ENCODE measurements at places on chromosomes 3 and 15. TPM values are rescaled to one million over a fixed set of nuclear protein-coding genes. Genes with fewer than 3 reads are reported as not detected.

- H3K27ac ChIP-seq: no peak overlapping the region
- no peak overlapping the region for H3K4me3 ChIP-seq
- peaks cover 10% of the 10 kb centered on the region for H3K36me3 ChIP-seq
- no peaks in the 10 kb centered on the region for H3K4me1 ChIP-seq
- DNase-seq: no peak
These were observed 195.8 kb downstream of the TBC1D5 start for GRCh38 chr3:17546500-17547255.

DNA sequence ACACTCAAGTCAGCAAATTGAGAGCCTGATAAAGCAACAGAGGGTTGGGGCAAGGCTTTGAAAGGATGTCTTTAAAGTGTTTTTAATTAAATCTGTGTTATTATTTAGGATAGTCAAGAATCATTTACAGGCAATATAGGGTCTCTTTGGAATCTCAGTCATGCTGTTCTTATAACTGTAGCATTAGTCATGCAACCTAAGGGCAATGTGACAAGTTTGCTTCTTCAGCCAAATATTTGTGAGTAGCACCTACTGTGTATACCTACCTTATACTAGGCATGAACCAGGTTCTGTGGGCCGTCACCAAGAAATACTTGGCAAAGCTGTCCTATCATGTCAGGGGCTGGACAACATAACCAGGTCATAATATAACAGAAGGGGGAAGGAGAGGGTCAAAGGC lies 184.6 kb upstream of the TRIM42 start:
- H3K36me3 ChIP-seq: no peaks in the 10 kb centered on the region
- no peak overlapping the region for H3K4me3 ChIP-seq
- no peak for DNase-seq
- no peak overlapping the region for H3K27ac ChIP-seq

GRCh38 chr15:94352636-94353487 lies 121.5 kb downstream of the MCTP2 start:
- H3K27ac ChIP-seq: no peak overlapping the region
- H3K36me3 ChIP-seq: peaks cover 12% of the 10 kb centered on the region
- no peak overlapping the region for H3K4me3 ChIP-seq
- DNase-seq: no peak
- no peaks in the 10 kb centered on the region for H3K27me3 ChIP-seq

DNA sequence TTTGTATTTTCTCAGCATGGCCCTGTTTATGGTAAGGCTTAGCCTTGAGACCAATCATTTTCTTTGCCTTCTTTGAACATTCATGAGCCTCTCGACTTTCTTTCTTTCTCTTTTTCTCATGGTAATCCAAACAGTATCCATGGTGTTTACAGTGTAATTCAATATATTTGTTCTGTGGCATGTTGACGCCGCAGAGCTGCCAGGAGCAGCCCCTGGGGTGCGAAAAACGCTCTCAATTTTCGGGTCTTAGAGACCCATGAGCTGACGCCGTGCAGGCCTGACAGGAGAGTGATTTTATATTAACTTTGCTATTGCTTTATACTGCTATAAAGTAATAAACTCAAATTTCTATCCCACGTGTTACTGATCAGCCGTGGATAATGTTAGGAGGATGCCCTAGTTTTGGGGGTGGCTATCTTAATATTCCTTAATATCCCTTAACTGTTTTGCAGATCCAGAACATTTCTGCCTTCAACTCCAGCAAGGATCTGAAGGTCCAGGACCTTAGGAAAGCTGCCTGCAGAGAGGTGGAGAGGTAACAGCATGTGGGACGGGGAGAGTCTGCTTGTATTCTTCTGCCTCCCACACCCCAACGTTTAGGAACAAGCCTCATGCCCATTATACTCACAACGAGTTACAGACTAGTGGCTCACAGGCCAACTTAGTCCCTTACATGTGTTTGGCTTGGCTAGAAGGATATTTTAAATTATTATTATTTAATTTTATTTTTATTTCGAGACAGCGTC lies 29.3 kb upstream of the MYO1E start:
- no peak overlapping the region for H3K4me3 ChIP-seq
- H3K27me3 ChIP-seq: peaks cover 21% of the 10 kb centered on the region
- DNase-seq: no peak
- H3K36me3 ChIP-seq: no peaks in the 10 kb centered on the region
- H3K27ac ChIP-seq: no peak overlapping the region
- H3K4me1 ChIP-seq: peaks cover 2% of the 10 kb centered on the region

GRCh38 chr15:69902414-69903062 lies 195.2 kb downstream of the TLE3 start:
- H3K27ac ChIP-seq: no peak overlapping the region
- no peaks in the 10 kb centered on the region for H3K4me1 ChIP-seq
- no peaks in the 10 kb centered on the region for H3K27me3 ChIP-seq

EFCC1 gene
- total RNA-seq: 0.45 TPM

C15orf62 gene
- 0.50 TPM for total RNA-seq

FGD5 gene
- total RNA-seq: 0.27 TPM

TUSC7 gene
- total RNA-seq: not detected
